ENCODE measurements at places on chromosomes 2 and 18.
A peak's percentile ranks its signal among the peaks of the same experiment; 100 is the strongest.

DNA sequence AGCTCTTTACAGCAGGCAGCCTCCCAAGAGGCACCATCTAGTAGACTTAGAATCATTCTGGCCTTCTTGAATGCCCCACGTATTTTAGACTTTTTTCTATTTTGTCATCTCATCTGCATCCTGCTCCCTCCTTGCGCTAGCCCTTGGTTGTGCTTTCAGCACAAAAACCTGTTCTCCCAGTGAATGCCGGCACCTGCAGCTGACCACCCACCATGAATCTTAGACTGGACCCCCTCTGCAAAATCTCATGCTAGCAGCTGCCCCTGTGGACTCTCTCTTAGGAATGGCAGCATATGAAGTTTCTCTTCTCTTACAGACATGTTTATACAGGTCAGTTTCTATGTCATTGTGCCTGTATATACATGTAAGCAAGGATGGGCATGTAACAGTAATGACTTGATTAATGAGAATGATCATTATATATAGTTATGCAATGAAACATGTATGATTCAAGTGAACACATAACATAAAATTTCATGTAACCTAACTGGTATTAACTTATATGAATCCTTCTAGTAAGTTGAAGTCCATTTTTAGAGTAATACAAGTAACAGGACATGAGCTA is 159.8 kb downstream of the SUCLG1 start:
- DNase-seq = no peak

- no peak for DNase-seq
These were observed 39.1 kb downstream of the CRACDL start for GRCh38 chr2:98896944-98897343.

GRCh38 chr2:112259509-112260294 is 4.9 kb upstream of the ZC3H8 start:
- DNase-seq = peak; percentile 88

- DNase-seq = no peak
These were observed 800 bp downstream of the RPRM start for GRCh38 chr2:153477636-153478288.

- DNase-seq = no peak
These were observed 21.0 kb downstream of the SLC20A1 start for GRCh38 chr2:112666761-112667122.

DNA sequence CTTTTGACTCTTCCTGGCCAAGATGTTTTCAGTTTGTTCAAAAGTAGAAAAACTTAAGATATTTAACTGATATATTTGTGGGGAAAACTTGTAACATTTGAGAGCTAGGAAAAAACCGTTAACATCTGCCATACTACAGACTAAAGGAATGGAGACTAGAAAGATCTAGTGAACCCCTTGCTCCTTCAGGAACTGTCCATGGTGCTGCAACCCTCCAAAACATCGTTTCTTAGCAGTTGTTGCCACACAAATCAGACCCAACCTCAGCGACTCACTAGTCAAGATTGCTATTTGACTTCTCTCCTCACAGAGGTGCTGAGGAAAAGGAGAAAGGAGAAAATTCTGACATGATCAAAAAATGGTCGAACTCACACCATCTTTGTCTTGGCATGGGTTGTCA is 393.8 kb upstream of the LYPD1 start:
- no peak for DNase-seq

GRCh38 chr2:135050684-135051083 is 1.4 kb upstream of the RAB3GAP1 start:
- DNase-seq = no peak

DNA sequence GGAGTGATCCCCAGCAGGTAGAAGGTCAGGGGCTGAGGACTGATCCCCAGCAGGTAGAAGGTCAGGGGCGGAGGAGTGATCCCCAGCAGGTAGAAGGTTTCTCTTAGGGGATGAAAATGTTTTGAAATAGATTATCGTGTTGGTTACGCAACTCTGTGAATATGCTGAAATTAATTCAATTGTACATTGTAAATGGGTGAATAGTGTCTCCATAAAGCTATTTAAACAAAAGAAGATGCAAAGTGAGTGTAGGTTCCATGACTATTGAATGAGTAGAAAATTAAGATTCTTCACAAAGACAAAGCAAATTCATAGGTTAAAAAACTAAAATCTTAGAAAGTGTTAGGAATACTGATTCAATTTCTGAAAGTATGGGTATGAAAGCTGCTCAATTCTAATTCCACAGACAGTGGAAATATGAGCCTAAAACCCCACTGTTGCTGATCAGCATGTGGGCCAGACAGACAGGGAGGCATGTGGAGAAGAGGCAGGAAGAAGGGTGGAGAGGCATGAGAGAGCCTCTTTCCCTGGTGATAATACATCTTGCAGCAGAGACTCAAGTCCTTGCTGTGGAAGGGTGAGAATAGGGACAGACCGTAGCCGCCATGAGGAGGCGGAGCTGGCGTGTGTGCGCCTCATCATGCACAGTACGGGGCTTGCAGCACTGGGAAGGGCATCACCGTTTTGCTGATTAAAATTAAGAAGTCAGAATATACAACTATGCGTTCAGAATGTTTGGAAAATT is 85.9 kb upstream of the NFATC1 start:
- no peak for DNase-seq

GRCh38 chr2:128603411-128603924 is 284.8 kb upstream of the HS6ST1 start:
- peak; percentile 49 for DNase-seq

DNA sequence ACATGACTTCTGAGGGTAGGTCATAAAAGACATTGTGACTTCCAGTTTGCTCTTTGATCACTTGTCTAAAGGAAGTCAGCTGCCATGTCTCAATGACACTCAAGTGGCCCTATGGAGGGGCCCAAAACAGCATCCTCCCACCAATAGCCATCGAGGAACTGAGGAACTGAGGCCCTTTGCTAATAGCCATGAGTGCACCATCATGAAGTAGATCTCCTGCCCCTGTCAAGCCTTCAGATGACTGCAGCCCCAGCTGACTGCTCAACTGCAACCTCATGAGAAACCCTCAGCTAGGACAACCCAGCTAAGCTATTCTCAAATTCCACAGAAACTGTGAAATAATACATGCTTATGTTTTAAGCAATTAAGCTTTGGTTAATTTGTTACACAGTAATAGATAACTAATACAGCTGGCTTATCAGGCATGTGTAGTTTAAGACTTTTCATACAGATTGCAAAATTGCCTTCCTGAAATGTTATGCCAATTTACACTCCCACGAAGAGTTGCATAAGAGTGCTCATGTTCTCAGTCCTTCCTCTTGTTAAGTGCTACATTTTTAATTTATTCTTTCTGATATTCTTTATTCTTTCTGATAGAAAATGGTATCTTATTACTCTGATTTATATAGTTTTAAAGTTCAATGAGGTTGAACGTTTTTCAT is 105.6 kb upstream of the NDUFV2 start:
- no peak for DNase-seq

- peak; percentile 62 for DNase-seq
These were observed 116.3 kb upstream of the ID2 start for GRCh38 chr2:8565399-8566154.

DNA sequence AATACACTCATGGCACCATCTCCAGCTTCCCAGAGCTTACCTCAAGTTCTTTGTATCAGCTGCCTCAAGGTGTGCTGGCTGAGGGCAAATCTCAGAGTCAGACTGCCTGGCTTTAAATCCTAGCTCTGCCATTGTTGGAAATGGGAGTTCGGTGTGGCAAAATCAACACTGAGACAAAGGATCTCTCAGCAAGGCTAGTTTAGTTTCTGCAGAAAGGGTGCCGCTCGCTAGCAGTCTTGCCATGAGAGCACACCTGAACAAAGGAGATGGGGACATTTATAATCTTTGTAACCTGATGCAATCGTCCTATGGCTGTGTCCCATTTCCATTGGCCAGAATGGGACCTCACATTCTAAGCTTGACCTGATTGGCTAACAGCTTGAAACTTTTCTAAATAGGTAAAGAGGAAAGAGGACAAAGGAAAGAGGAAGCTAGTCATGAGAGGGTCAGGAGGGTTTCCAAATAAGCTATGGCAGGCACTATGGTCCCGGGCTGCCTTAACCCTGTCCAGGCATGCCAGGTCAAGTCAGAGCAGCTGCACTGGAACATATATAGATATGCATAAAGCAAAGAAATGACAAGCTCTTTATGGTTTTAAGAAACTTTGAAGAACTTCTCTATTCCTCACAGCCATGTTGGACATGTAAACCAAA is 4.3 kb upstream of the UBE2F start:
- DNase-seq = no peak

DNA sequence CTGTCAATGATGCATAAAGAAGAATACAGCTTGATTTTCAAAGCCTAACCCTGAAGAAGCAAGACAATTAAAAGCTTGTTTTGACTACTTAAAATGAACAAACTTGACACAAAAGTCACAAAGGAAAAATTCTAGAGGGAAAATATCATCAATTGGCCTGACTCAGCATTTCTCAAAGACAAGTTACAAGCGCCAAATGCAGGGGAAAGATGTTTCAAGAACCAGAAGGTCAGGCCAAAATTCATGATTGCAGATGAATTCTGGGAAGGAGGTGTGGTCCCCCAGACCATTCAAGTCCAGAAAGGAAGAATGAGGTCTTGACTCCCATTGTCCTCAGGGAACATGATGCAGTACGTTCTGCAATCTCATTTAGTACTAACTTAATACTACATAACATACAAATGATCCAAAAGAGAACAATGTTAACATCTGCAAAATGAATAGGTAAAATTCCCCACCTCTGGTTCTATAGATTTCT is 64.5 kb downstream of the FAM210A start:
- no peak for DNase-seq

GRCh38 chr2:6977786-6978185 is 60.6 kb downstream of the RNF144A start:
- no peak for DNase-seq

DNA sequence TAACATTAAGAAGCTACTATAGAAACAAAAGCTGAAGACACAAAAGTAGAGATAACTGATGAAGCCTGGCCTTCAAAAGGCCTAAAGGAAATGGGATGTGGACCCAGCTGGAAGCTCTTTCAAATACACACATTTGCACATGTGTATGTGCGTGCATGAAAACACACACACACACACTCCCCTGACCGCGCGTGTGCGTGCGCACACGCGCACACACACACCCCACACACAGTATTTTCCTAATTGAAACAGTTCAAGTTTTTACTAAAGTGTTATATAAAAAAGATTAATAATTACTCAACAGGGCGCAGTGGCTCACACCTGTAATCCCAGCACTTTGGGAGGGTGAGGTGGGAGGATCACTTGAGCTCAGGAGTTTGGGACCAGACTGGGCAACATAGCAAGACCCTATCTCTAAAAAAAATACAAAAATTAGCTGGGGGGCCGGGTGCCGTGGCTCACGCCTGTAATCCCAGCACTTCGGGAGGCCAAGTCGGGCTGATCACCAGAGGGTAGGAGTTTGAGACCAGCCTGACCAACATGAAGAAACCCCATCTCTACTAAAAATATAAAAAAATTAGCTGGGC is 111.5 kb downstream of the PLEKHM3 start:
- no peak for DNase-seq

GRCh38 chr2:235606004-235606715 is 112.3 kb downstream of the AGAP1 start:
- DNase-seq = no peak

- DNase-seq = no peak
These were observed 9.5 kb upstream of the CATIP start for GRCh38 chr2:218347172-218347571.

- DNase-seq = no peak
These were observed 79.4 kb upstream of the ZNF532 start for GRCh38 chr18:58785171-58785805.

Measured in coronary artery (tissue), 2 donors.